H4 (cell line): ENCODE measurements at places on chromosomes 6 and 20.

GRCh38 chr6:164859816-164860215 is 449.6 kb downstream of the C6orf118 start:
- DNase-seq = no peak

GRCh38 chr6:159217595-159218275 is 48.5 kb downstream of the FNDC1 start:
- peak; percentile 18 for DNase-seq

GRCh38 chr6:76490456-76490855 is 418.0 kb upstream of the IMPG1 start:
- no peak for DNase-seq

DNA sequence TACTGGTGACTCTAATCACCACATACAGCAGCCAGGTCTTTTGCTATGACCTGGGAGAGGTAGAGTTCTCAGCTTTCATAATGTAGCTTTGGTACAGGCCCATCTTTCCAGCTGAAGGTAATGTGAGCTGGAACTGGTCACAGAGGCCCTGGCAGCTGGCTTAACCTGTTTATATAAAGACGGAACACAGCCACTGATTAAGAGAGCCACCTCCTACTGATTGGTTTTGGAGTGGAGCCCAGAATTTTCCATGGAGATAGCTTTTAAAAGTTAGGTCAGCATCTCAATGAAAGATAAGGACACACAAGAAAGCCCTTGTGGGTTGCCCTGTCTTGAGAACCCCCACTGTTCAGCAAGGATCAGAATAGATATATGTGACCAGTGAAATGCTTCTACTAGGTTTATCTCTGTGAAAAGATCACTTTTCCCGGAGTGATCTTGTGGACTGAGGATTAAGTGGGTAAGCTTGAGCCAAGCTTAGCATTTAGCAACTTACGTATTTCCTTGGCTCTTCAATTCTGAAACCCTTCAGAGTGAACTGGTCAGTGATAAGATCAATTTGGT is 213.7 kb upstream of the CITED2 start:
- peak; percentile 80 for DNase-seq

GRCh38 chr6:40722091-40722490 is 134.9 kb upstream of the LRFN2 start:
- DNase-seq = no peak

DNA sequence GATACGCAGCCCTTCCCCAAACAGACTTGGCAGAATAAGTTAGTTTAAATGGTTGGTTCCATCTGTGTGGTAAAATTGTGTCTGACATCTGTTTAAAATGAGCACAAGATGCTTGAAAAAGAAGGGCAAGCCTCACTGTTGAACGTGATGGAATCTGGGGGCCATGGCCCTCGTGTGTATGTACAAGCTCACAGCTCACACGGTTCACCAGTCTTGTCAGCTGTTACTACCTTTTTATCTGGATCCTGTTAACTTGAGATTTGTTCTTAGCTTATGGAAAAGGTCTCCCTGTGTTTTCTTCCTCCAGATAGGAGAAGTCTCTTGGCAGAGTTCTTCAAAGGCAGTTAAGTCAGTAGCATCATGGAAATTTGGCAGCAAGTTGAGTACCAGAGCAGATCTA is 270.6 kb downstream of the KHDC1L start:
- no peak for DNase-seq

GRCh38 chr6:41547799-41548097 is 1.6 kb downstream of the FOXP4 start:
- no peak for DNase-seq

DNA sequence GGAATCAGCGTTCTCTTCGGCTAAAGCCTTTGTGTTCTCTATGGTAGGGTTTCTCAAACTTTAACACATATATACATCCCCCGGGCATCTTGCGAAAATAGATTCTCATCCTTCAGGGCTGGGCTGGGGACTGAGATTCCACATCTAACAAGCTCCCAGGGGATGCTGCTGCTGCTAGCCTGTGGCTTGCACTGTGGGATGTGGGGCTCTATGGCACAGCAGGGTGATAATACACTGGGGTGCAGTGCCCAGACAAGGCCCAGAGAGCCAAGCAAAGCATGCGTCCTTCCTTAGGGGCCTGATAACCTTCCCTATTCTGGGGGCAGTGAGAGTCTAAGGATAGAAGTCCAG is 102.0 kb downstream of the LAMP5 start:
- no peak for DNase-seq

DNA sequence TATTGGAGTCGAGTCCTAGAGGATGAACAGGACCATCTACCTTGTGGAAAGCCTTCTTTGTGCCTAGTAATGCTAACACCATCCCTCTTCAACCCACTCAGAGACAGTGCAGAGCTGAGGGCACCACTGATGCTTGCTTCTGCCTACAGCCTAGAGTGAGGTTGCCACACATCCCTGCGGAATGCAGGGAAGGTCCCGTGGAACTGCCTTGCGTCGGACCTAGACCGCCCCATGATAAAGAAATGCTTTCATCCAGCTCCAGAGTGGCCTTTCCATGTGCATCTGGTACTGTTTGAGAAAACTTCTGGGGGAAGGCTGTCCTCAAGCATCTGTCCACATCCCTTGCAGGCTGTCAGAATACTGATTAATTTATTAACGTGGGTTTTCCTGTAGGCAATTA is 168.4 kb downstream of the PHACTR1 start:
- DNase-seq = no peak

DNA sequence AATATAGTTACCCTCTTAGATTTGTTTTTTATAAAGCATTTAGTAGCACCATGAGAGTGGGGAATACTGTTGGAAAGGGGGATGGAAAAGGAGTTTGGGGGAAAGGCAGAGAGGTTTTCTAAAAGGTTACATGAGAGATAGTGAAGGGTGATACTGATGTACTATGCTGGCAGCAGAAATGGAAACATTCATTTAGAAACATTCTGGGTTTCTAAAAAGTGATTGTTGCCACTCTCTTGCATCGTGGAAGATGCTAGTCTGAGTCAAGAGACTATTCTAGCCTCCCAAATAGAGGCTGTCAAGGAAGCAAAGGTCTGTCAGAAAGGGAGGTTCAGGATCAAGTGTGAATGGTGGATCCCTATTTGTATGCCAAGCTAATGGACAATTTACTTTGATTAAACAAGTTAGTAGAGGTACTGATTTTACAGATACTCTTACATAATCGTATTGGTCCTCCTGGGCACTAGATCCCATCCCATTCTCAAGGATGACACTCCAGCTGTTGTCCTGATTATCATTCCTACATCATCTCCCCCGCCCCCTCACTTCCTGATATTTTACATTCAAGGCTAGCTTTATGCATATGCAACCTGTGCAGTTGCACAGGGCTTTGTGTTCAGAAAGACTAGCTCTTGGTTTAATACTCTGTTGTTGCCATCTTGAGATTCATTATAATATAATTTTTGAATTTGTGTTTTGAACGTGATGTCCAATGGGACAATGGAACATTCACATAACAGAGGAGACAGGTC is 15.4 kb upstream of the ABT1 start:
- DNase-seq = no peak

DNA sequence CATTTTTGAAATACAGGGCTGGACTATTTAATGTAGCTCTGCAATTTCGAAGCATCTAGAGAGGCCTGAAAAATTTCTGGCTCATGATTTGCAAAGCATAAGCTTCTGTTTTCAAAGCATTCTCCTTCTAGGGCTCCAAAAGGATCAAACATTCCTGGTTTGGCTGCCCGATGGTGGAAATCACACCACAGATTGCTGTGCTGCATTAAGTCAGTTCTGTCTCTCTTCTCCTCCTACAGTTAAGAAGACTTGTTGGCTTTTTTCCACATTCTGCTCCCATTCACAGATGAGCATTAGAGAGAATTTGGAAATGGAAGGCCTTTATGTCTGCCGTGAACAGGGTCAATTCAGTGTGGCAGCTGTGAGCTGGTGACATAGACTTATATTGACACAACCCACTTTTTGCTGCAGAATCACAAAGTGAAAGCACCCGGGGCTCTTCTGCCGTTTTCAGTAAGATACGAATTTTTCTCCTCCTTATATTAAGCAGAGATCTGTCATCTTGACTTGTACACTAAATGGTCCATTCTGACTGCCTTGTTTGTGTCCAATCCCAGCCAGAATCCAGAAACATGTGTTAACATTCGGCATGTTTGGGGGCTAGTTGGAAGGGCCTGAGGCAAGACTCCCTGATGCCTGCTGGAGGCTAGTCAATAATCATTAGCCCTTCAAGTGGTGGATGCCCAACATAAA is 330.8 kb upstream of the DEFB112 start:
- DNase-seq = peak; percentile 11

- DNase-seq = no peak
These were observed 2.7 kb downstream of the KCNB1 start for GRCh38 chr20:49479785-49480184.

DNA sequence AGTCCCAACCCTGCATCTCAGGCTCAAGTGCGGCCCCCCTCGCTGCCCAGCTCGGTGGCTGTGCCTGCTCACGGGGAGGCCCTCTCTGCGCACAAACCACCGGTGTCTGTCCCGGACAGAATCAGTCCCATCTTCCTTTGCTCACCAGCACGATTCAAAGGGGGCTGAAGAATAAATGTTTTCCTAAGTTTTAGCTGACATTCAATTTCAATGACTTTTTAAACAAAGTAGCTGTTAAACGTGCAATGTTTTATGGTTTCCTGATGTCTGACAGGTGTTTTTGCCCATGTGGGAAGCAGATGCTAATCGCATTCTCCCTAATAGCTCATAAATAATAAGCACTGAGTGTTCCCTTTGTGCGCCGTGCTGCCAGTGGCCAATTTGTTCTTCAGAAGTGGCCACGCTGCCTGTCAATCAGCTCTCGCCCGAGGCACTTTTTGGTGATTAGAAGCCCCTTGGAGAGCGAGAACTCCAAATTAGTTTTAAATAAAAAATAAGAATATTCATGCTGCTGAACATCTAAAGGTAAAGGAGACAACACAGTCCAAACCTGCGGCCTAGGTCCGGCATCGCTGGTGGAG is 26.3 kb downstream of the BHLHE23 start:
- DNase-seq = no peak

- DNase-seq = no peak
These were observed 7.9 kb downstream of the TAAR1 start for GRCh38 chr6:132651062-132651461.

- DNase-seq = no peak
These were observed 2.7 kb upstream of the DDR1 start for GRCh38 chr6:30881392-30882203.

DNA sequence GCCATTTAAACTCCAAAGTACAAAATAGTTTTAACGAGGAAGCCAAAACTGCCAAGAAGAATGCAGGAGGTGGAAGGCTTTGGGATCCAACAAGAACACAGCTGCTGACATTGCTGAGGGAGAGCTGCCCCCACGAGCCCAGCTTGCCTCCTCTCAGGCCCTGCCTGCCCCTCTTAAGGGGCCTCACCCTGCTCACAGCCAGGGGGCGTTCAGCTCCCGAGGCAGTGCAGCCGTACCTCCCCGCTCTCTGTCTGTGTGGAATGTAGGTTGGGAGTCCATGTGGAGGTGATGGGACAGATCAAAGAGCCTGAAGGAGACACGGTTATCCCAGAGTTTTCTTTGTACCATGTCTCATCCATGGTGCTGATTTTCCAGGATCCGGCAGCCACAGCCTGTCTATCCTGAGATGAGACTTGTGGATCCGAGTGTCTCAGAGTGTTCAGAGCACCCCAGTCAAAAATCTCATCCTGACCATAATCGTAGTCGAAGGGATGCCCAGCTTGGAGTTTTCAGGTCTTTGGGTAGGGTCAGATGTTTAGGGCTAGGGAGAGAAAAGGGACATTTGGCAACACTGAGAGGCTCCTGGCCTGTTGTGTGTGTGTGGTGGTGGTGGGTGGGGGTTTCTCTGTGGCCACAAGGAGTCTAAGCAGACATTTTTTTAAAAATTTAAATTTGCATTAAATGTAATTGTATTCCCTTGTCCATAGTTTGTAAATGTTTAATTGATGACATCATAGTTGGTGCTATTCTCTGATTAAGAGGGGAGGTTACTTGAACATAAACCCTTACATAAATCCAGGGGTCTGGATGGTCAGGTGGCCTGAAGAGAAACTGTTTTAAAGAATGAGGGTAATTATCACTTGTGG is 111.4 kb upstream of the CLDN20 start:
- no peak for DNase-seq

GRCh38 chr6:31529329-31530150 is 778 bp downstream of the MCCD1 start:
- peak; percentile 20 for DNase-seq

GRCh38 chr20:42961771-42962170 is 227.9 kb downstream of the PTPRT start:
- DNase-seq = no peak

DNA sequence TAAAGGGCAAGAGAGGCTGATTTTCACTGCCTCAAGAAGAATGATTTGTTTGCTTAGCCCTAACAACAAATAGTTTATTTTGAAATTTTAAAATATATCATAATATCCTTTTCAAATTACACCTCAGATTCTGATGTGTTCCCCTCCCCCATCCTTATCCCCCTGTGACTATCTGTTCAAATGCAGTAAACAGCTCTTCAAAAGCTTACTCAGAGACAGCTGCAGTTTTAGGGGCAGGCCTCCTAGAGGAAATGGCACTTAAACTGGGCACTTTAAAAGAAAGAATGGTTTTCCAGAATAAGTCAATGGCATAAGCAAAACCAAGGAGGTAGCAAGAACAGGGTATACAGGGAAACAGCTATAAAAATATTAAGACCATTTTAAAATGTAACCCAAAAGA is 118.6 kb upstream of the UST start:
- no peak for DNase-seq

- DNase-seq = peak; percentile 63
These were observed 256.6 kb upstream of the EPHA7 start for GRCh38 chr6:93675856-93676417.

- DNase-seq = no peak
These were observed 43.3 kb upstream of the EDN1 start for GRCh38 chr6:12246900-12247299.

- no peak for DNase-seq
These were observed 79.7 kb upstream of the FYN start for GRCh38 chr6:111952821-111953540.

DNA sequence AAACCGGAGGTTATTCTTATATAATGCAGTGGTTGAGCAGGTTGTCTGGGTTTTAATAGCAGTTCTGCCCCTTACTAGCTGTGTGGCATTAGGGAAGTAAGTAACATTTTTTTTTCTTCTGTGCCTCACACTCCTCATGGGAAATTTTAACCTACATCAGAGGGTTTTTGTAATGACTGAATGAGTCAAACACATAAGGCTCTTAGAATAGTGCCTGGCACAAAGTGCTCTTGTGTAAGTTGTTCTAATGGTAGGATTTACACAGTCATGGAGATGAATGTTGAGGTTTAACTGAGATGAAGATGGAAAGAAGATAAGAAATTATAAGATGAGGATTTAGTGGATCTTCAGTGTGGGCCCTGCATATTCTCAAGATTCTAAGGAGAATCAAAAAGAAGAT is 68.4 kb upstream of the PHIP start:
- DNase-seq = no peak

GRCh38 chr6:29598172-29598747 is 13.3 kb downstream of the OR2H2 start:
- DNase-seq = no peak

DNA sequence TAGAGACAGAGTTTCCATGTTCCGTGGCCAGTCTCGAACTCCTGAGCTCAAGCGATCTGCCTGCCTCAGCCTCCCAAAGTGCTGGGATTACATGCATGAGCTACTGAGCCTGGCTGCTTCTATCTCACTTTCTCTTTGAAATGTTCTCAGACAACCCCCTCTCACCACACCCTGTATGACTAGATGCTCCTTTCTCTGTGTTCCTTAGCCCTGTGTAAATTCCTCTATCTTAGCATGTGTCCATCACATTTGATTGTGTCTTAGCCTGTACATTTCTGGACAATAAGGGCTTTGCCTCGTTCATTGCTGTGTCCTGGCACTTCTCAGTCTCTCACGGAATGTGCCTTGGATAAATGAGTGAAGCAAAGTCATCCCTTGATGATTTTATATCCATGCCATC is 168.1 kb upstream of the SCGN start:
- no peak for DNase-seq
